ENCODE measurements at places on chromosomes 7 and 10.

DNA sequence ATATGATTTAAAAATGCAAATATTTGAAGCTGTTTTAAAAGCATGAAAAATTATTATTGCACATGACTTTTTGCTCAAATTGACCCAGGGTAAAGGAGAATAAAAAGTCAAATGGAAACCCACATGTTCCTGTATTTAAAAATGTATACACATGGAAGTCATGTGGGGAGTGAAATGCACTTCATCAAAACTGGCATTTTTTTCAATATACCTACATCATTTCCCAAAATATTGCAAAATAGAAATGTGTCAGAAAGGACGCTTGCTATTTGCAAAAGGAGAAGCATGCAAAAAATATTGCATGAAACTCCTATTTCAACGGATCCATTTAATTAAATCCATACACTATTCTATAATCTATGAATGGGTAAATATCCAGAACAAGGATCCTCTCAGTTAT, 117.0 kb downstream of the POU6F2 start:
- no peak for DNase-seq

- DNase-seq, result no peak
Measured at GRCh38 chr10:114499116-114499515, 94.8 kb upstream of the AFAP1L2 start.

DNA sequence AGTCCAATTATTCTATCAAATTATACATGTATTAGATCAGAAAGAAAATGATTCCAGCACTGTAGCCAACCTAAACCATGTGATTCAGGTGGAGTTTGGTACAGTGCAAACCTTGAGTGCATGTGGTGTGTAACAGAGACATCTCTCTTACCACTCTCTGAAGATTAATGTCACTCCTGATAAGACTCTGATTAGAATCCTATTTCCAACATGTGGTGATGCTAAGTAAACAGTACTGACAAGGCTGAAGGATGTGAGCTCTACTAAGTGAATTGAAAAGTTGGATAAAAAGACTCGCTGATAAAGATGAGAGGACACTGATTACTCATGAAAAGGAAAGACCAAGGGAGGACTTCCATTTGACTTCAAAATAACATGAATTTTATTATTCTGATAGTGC, 232.0 kb downstream of the SDK1 start:
- DNase-seq, result no peak

DNA sequence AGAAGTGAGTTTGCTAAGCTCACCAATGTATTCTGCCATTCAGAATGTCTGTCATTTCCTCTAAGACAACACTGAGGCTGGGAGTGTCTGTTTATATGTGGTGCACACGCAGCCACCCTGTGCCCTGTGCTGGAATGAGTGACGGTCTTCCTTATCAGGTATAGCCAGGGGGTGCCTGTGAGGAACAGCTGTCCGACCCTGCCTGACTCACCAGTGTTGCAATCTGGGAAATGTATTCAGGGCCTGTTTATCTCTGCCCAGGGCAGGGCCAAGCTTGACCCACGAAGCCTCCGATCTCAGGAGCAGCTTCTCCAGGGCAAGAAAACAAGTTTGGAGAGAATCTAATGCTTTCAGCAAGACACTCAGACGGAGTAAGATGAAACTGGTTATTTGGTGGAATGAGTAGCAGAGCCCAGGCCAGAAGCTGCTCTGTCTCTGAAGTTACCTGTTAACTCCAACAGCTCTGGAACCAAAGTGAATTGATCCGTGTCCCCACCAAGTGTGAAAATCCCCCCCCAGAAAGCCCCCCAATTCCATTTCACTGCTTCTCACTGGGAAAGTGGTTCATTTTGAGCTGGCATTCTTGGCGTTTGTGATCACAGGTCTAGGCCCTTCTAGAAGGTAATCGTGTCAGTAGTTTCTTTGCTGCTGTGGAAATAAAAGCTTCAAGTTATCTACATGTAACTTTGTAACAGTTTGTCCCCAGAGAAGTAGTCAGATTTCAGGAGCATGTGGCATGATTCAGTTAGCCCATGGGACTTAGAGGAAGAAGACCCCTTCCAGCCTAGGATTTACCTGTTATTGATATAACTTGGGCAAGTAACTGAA, 6.1 kb upstream of the UBE2H start:
- no peak for DNase-seq

DNA sequence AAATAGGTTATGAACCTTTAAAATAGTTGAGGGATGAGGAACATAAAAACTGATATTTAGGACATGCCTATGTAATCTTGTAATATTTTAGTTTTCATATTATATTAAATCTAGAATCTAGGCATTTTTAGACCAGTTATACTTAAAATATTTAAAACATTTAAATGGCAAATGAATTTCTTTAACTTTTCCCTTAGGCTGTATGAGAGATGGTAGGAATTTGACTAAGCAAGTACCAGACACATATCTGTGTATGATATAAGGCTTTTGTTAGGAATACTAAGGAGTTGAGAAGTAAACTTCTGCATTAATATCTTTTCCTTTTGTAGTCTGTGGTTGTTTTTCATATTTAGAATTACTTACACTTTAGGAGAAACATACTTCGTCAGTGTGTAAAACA, 25.1 kb downstream of the SEPTIN7 start:
- no peak for DNase-seq

Data from stimulated activated CD8-positive, alpha-beta memory T cell treated with anti-CD3 and anti-CD28 coated beads, Interleukin-2, amount 100 ng/mL, for 48 hours (primary cell).